KG1 (cell line): ENCODE measurements at places on chromosomes 11 and 22.

- no peak for DNase-seq
These were observed 64.9 kb upstream of the EED start for GRCh38 chr11:86179646-86180064.

- no peak for DNase-seq
These were observed 17.7 kb downstream of the TNKS1BP1 start for GRCh38 chr11:57306940-57307565.

GRCh38 chr11:6620636-6621035, 1.4 kb upstream of the TPP1 start:
- no peak for DNase-seq

DNA sequence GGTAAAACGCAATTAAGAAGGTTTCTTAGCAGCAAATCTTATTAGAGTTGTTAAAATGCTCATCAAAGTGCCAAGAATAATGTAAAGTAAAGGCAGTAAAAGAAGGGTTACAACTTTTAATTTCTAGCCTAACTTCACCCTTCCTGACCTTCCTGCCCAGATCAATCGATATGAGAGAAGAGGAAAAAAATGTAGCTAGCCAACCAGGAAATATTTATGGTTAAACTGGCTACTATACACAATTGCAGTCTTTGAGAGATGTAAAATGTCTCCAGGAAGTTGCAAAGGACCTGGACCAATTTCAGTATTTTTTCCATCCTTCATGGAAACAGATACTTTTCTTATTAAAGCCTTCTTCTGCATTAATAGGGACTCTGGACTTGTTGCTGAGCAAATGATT, 141.8 kb upstream of the CCDC90B start:
- DNase-seq: no peak

GRCh38 chr11:103749158-103749557, 287.3 kb upstream of the DDI1 start:
- no peak for DNase-seq

- DNase-seq: no peak
These were observed 23.2 kb downstream of the MFNG start for GRCh38 chr22:37462983-37463382.

DNA sequence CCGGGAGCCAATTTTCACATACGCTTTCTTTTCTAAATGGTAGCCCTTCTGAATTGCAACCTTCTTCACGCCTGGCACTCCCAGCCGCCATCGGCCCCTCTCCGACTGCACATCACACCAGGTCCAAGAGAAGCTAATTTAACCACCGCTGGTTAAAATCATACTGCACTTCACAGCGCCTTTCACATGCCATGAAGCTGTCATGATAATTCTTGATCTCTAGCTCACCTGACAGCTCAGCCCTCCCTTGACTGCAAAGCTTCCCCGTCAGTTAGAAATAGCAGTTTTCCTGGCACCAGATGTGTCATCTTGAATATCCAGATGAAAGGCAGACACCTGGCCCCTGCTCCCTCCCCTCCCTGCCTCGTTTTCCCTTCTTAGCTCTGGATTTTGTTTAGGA, 101.4 kb downstream of the ARL14EP start:
- DNase-seq: no peak
